ENCODE measurements at places on chromosomes 3 and 15.

DNA sequence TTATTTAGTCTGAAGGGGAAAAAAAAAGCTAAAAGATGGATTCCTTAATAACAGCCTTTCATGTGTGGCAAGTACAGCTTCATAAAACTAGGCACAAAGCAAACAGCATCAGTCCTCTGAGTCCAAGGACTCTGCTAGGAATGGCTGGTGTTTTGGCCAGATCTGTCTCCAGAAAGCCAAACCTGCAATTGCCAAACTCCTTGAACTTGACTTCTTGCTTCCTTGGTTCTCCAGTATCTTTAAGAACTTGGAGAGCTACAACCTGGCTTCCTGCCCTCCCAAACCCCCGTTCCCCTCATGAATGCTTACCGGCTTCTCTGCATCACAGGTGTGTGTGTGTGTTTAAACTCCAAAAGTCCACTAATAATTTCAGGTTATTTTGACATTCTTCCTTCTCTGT lies 1.6 kb upstream of the PLOD2 start:
- DNase-seq = no peak

- DNase-seq = no peak
These were observed 206.9 kb downstream of the KLHL25 start for GRCh38 chr15:85587707-85588411.

DNA sequence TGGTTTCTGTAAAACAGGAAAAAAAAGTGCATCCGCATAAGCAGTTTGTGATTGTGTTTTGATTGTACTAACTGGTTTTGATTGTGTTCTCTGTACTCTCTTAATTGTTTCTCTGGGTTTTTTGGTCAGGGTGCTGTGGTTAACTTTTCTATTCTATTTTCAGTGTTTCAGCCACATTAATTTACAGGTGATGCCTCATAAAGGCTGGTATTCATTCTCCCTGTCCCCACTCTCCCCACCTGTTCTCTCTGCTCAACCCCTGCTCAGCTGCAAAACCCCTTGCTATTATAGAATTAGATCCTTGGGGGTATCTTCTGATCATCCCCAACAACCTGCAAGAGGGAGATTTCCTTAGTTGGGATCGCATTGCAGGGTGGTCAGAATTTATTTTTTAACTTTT lies 285.4 kb upstream of the AZI2 start:
- no peak for DNase-seq

DNA sequence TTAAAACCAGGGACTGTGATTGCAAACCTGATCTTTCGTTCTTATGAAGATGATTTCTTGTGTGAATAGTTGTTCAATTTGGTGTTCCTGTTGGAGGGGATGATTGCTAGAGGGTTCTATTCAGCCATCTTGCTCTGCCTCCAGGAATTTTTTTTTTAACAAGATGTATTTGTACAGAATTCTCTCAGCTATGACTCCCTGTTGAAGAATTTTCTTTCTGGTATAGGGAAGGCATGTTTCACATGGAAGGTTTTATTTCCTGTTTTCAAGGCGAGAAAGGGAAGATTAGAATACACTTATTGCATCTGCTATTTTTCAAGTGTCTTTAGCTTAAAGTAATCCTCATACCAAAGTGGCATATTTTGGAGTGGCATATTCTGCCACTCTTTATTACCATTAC lies 5.6 kb upstream of the LRRC34 start:
- no peak for DNase-seq

DNA sequence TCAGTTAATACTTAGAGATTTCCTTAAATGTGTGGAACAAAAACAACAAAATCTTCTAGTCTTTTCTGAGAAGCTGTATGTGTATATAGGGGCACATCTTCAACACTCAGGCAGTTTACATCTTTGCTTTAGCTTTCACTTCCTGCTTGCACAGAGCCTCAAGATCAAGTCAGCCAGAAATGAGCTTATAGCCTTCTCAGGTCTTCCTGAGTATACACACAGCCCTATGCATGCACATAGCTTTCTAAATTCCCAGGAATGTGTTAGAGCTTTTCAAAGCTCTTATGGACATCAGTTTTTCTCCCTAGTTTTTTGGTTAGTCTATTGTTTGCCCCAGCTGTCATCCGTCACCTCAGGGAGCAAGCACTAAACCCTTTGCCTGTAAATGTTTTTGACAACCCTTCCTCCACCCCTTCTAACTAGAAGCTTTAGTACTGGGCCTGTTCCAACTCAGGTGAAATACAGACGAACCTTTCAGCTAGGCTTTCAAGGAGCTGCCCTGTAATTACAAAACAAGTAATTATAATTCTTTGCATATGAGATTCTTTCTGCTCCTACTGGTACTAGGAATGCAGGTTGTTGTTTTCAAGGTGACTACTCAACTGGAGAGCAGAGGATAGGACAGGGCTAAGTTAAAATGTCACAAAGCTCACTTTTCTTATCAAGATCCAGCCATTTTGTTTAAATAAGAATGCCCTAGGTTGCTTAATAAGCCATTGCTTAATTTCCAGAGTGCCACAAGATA lies 22.6 kb upstream of the MTMR10 start:
- DNase-seq = no peak

DNA sequence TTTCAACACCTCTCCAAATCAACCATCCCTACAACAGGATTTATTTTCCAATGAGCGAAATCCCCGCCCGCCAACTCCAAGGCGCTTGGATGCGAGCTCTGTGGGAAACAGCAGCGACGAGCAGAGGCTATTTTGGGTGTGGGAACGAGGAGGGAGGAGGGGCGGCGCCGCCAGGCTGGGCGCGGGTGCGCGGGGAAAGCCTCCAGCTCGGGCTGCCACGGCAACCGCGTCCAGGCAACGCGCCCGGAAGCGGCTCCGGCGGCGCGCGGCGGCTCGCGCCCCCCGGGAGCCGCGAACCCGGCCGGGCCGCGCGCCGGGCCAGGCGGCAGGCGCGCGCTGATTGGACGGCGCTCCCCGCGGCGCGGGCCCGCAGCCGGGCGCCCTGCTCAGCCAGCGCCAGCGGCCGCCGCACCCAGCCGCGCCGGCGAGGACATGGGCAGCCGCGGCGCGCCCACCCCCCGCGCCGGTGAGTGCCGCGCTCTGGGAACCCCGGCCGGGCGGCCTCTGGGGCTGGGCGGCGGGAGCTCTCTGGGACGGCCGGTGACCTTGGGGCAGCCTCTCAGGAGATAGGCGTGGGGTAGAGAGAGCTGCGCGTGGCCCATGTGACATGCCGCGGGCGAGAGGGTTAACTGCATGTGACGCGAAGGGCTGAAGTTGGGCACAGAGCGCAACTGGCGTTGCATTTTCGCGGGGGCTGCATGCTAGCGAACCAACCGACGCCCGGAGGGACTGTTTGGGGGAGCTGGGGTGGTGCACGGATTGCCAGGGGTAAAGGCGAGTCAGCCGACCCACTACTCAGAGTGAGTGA lies at the start of gene FAM81A:
FAM81A (plus strand) TSS at position 370 of the 808 bp plus-strand sequence. CDS start 20,441 bp downstream, outside the sequence.
- DNase-seq = peak; percentile 91

GRCh38 chr15:62469874-62470688 lies 305.0 kb upstream of the C2CD4B start:
- DNase-seq = peak; percentile 75

- DNase-seq = no peak
These were observed 59.6 kb upstream of the CASR start for GRCh38 chr3:122123850-122124249.

DNA sequence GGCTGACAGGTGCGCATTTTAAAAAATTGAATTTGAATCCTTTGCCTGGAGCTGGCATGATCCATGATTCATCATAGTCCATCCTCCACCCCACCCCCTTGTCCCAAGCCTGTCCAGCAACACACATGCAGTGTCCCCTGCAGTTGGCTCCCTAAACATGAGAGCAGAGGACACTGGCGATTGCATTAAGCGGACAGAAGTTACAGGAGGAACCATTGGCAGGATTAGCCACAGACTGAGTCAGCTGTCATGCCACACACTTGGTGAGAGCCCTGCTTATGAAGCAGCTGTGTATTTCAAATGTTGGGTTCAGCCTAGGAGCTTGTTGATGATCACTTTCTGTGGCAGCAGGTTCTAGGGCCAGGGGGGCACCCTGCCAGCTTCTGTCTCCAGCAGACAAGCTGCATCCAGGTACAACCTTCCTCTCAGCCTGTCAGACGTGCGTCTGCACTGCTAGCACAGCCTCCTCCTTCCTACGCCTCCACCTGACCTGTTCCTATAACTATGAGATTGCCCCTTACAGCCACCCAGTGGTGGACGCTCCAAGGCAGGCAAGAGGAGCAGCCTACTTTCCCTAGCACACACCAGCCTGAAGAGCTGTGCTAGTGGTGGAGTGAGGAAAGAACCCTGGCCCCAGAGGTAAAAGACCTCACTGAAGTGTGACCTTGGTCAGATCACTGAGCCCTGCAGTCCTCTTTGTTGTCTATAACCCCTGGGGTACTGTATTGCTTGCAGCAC lies 121.9 kb downstream of the SLCO3A1 start:
- DNase-seq = no peak

DNA sequence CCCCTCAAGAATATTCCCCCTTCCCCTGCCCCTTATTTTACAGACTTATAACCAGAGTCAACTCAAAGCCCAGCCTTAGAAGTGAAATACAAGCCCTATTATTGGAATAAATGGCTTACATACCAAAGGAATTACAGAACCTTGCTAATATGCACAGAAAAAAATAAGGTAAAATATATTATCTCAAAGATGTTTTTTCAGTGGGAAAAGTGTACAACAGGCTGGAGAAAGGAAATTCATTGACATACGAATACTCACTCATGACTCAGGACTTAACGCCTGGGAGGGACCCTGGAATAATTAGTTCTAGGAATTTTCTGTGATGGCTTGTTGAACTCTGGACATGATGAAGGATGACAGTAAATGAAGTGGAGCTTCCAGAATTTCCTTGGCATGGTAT lies 27.0 kb downstream of the ARL14 start:
- DNase-seq = no peak

DNA sequence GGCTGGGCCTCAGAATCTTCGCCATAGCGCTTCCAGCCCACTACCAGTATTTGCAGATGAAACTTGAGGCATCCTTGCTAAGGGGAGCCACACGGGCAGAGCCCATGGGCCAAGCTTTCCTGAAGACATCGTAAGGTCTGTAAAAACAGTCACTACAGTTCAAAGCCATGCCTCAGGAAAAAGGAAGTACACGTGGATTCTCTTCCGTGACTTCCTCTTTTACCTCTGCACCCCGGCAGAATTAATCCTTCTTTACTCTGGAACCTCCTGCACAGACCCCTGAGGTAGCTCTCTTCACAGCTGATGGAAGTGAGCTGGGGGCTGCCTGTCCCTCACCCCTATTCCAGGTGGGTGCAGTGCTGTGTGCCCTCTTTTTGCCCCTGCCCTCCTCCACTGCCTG lies 129.2 kb downstream of the CHDH start:
- DNase-seq = no peak

- DNase-seq = no peak
These were observed 82.2 kb downstream of the STRIT1 start for GRCh38 chr3:155211266-155211665.

- DNase-seq = peak; percentile 95
These were observed 3.5 kb downstream of the DUSP7 start for GRCh38 chr3:52052831-52053306.

- no peak for DNase-seq
These were observed 15.2 kb downstream of the TRNT1 start for GRCh38 chr3:3141939-3142338.

GRCh38 chr3:23624305-23624704 lies 181.4 kb upstream of the UBE2E1 start:
- DNase-seq = no peak

- DNase-seq = no peak
These were observed 168.6 kb downstream of the SHQ1 start for GRCh38 chr3:72679540-72680198.

DNA sequence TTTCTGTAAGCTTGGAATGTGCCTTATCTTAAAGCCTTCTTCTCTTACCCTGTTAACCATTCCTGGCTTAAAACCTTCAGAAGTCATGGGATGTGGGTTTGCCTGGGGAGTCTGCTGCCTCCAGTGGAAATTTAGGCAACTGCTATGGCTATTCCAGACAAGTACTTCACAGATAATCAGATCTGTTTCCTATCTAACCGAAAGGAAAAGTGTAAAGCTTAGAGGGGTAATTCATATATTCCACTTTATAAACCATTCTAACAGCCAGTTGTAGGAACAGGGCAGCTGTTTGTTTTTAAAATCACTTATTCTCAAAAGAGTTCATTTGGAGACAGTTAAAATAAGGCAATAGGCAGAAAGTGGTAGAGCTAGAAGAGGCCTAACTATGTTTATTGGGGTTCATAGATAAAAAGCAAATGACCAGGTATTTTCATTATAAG lies 219.9 kb downstream of the TCF12 start:
- DNase-seq = no peak

GRCh38 chr3:141385406-141386125 lies 17.3 kb downstream of the ZBTB38 start:
- DNase-seq = no peak

DNA sequence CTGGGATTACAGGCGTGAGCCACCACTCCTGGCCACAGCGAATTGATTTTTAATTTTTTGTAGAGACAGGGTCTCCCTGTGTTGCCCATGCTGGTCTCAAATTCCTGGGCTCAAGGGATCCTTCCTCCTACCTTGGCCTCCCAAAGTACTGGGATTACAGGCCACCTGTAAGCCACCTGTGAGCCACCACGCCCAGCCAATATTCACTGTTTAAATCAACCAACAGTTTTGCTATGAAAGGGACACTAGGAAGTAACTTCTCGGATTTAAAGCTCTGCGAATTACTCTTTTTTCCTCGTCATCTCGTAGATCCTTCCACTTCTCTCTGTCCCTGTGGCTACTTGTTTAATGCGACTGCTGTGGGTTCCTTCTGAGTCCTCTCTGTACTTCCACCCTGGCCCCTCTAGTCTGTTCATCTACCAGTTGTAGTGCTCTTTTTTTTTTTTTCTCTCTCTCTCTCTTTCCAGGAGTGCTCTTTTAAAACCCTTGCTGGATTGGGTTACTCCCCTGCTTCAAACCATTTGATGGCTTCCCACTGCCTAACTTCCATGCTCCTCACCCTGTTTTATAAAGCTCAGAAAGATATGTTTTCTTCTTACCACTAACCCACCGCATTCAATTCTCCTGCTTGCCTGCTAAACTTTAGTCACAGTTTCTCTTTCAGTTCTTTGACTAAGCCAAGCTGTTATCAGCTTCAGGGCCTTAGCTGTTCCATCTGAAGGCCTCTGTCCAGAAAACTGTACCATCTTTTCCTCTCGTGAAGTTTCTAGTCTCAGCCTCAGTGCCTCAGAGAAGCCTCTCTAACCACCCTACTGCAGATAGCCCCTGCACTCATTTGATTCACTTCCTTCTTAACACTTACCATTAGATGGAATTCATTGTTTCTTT lies 12.4 kb downstream of the RTF1 start:
- no peak for DNase-seq

DNA sequence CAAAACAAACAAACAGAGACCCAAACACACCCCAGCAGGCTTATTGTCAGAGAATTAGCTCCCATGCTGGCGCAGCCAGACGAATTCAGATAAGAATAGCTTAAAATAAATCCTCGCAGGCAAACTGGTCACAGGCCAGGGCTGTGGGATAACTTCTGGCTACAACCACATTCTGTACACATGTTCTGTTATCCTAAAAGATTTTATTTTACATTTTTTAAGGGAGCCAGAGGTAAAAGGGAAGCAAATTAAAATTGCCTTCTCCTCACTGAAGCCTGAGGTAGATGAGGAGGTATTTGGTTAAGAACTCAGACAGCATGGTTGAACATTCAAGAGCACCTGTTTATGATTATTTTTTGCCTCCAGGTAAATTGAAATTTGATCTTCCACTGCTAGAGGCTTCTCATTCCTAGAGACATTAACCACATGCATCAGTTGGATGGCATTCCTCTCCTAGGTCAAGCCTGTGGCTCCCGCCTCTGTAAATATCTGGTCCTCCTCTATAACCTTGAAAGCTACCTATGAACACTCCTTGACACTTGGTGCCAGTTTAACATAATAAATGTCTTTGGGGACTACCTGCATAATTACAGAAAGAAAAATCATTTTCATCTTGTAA lies 190.3 kb downstream of the SATB1 start:
- DNase-seq = peak; percentile 47

- peak; percentile 17 for DNase-seq
These were observed 8.0 kb downstream of the LOXL1 start for GRCh38 chr15:73934281-73934680.

Data from Right ventricle myocardium superior (tissue), 1 donor.